Effector CD8-positive, alpha-beta T cell (primary cell): ENCODE measurements at places on chromosomes 16 and 17.
A peak's percentile ranks its signal among the peaks of the same experiment; 100 is the strongest.

GRCh38 chr17:46928467-46929261 lies 5.7 kb downstream of the GOSR2 start:
- DNase-seq, result no peak

- DNase-seq, result no peak
Observed at GRCh38 chr17:48014595-48015111, 22.9 kb downstream of the COPZ2 start.

DNA sequence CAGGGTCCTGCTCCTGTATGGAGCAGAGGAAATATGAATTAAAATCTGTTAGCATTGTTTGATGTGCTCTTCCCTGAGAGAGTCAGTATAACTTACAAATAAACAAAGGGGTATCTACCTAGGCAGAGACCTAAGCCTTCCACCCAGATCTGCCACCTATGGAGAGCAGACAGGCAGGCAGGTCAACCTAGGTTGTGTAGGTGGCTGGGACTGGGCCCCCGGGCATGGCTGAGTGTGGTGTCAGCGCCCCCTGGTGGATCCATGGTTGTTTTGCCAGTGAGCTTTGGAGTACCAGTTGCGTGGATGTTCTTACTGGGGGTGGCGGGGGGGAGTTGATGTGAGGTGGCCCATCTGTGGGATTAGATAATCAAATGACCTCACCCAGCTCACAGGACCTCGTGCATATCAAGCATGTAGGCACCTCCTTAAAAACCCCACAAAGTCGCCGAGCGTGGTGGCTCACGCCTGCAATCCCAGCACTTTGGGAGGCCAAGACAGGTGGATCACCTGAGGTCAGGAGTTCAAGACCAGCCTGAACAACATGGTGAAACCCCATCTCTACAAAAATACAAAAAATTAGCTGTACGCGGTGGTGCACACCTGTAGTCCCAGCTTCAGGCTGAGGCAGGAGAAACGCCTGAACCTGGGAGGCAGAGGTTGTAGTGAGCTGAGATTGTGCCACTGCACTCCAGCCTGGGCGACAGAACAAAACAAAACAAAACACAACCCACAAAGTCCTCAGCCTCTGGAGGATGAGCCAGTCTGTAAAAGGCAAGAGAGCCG lies 17.6 kb downstream of the DUS2 start:
- DNase-seq, result peak; percentile 84

DNA sequence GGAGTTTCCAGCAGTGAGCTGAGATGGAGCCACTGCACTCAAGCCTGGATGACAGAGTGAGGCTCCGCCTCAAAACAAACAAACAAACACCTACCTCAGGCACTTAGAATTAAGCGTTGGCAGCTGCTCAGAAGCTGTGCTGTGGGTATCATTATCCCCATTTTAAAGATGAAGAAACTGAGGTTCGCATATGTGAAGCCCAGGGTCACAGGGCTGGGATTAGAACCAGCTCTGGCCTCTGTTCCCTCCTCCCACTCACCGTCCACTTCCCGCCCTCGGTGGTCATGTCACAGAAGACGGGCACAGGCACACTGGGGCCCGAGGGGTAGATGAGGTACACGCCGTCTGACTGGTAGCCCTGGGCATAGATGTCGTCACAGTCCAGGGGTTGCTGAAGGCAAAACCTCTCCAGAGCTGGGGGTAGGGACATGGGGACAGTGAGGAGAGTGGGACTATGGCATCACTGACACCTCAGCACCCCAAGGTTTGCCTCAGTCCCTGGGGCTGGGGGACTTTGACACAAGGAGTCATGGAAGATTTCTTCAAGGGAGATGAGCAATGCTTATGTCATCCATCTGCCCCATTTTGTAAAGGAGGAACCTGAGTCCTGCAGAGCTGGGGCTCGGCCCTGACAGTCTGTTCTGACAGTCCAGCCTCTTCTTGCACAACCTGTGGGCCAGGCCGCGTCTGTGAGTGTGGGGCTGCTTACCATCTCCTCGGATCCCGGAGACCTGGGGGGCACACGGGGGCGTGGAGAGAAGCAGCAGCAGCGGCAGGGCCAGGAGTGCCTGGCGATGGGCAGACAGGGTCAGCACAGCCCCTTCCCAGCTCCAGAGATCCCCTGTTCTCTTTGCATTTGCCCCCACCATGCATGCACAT lies 700 bp downstream of the MFAP4 start:
- DNase-seq, result no peak

- no peak for DNase-seq
Observed at GRCh38 chr17:76543826-76544545, 4.1 kb downstream of the PRCD start.

DNA sequence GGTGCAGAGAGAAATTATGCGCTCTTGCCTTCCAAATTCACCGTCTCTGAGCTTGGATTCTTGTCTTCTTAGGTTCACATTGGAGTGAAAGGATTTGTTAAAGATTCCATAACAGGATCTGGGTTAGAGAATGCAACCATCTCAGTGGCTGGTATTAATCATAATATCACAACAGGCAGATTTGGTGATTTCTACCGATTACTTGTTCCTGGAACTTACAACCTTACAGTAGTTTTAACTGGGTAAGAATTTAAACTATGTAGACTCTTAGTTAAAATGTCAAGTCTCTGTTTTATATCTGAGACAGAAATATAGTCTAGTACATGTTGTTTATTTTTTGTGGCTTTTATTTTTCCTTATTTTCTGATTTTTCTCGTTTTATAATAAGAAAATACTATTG lies 42.9 kb downstream of the CPD start:
- DNase-seq, result no peak

- no peak for DNase-seq
Observed at GRCh38 chr16:17556276-17557052, 85.7 kb upstream of the XYLT1 start.

- no peak for DNase-seq
Observed at GRCh38 chr16:14362774-14363371, 267.2 kb downstream of the PARN start.

DNA sequence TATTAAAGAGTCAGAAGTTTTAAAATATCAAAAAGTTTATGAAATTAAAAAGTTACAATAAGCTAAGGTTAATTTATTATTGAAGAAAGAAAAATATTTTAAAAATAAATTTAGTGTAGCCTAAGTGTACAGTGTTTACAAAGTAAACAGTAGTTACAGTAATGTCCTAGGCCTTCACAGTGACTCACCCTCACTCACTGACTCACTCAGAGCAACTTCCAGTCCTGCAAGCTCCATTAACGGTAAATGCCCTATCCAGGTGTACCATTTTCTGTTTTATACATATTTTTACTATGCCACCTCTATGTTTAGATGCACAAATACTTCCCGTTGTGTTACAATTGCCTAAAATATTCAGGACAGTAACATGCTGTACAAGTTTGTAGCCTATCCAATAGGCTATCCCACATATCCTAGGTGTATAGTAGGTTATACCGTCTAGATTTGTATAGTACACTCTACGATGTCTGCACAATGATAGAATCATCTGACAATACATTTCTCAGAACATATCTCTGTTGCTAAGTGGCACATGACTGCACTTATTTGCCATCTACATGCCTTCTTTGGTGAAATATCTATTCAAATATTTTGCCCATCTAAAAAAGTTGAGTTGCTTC lies 67.2 kb upstream of the WSB1 start:
- no peak for DNase-seq

DNA sequence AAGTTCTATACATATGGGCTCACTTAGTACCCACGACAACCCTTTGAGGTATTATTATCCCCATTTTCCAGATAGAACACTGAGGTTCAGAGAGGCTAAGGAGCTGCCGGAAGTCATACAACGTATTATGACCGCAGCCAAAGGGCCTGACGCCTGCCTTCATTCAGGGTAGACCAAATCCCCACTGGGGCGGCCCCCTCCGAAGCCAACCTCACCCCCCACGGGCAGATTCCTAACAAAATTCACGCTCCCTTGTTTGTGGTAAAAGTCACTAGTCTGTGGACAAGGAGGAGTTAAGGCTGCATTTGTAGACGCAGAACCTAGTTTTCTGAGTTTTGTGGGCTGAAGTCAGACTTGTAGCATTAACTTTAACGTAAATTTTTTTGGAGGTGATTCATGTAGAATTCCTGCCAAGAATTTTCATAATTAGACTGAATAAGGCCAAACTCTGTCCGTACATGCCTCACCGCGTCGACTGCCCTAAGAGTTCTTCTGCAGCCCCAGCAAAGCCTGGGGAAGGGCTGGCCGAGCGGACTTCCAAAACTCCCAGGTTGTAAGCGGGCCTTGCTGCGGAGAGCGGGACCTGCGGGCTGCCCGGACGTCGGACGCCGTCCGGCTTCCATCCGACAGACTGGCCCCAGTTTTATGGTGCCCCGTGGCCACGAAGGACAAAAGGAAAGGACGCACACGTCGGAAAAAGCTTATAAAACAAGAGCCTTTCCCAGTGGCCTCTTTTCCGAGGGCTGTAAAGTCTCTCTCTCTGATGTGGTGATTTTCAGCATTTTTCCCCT lies 75.7 kb downstream of the NXN start:
- no peak for DNase-seq

DNA sequence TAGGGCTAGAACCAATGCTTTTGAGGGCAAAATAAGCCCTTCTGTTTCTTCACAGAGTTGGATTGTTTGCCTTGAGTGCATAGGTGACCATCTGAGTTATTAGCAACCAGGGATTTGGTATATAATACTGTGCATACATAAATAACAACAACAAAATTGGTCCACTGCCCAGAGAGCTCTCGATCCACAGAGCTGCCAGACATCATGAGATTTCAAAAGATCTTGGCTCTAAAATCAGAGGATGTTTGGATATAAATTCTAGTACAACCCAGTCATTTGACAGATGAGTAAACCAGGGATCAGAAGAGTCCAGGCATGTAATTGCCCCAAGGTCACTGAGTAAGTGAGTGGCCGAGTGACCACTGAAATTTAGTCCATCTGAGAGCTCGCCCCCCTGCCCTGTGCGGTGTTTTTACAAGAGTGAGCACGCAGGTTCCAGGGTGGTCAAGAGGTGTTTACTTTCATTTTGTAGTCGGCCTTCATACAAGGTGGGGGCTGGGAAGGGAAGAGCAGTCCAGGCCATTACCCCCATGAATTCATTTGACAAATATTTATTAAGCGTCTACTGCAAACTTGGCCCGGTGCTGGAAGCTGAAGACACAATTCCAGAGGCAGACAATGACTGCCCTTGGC lies 1.8 kb upstream of the MT2A start:
- DNase-seq, result no peak

DNA sequence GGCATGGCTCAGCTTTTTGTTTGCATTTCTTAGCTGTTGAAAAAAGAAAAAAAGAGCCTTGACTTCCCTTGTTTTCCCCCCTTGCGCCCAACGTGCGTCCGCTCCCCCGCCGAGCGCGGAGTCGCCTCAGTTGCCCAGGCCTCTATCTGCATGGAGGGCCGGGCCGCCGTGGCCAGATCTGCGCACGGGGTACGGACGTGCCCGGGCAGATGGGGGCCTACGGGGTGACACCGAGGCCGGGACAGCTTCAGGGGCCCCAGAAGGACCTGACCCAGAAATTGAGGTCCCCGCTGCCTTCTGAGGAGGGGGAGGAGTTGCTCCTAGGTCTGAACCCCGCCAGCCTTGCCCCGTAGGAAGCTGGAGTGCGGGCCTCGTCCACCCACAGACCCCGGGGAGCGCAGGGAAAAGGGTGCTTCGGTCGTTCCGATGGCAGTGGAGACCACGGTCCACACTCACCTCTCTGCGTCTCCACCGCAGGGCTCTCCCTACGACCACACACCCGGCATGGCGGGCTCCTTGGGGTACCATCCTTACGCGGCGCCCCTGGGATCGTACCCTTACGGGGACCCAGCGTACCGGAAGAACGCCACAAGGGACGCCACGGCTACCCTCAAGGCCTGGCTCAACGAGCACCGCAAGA lies 1.5 kb downstream of the IRX5 start:
- no peak for DNase-seq

DNA sequence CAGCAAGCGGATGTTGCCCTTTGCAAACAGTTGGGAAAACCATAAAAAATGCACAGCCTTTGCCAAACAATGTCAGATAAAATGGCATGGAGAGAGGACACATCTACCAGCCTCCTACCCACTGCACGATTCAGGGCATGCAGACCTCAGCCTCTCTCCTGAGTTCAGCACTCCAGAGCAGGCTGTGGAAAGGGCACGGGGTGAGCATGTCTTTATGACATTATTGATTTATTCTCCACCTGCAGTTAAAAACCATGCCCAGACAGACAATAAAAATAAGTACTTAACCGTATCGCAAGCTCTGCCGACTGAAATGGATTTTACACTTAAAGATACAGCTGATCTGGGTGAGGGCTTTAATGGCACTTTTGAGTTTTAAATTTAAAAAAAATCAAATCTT lies 127.1 kb downstream of the MAF start:
- no peak for DNase-seq

DNA sequence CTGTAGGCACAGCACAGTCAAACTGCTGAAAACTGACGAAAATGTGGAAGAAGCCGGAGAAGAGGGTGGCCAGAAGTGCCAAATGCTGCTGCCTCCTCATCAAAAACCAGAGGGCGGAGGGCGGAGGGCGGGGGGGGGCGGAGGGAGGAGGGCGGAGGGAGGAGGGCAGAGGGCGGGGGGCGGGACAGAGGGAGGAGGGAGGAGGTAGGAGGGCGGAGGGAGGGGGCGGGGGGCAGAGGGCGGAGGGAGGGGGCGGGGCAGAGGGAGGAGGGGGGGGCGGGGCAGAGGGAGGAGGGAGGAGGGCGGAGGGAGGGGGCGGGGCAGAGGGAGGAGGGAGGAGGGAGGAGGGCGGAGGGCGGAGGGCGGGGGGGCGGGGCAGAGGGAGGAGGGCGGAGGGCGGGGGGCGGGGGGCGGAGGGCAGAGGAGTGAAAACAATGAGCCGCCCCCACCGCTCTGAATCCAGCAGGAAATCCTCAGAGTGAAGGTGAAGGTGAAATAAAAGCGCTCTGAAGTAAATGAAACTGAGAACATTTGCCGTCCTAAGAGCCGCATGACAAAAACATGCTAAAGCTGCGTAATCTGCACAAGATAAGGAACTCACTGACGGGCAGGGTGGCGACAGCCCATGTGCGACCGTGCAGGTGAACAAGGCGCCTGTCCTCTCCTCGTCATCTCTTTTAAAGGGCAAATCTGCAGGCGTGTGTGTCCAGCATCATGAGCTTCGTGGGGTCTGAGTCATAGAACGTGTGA lies 22.6 kb upstream of the CBFA2T3 start:
- no peak for DNase-seq

- DNase-seq, result no peak
Observed at GRCh38 chr17:38707678-38708351, 2.7 kb downstream of the MLLT6 start.

- DNase-seq, result peak; percentile 23
Observed at GRCh38 chr16:4261557-4262172, 11.2 kb downstream of the TFAP4 start.

- no peak for DNase-seq
Observed at GRCh38 chr17:76405967-76406647, 21.7 kb downstream of the SPHK1 start.

DNA sequence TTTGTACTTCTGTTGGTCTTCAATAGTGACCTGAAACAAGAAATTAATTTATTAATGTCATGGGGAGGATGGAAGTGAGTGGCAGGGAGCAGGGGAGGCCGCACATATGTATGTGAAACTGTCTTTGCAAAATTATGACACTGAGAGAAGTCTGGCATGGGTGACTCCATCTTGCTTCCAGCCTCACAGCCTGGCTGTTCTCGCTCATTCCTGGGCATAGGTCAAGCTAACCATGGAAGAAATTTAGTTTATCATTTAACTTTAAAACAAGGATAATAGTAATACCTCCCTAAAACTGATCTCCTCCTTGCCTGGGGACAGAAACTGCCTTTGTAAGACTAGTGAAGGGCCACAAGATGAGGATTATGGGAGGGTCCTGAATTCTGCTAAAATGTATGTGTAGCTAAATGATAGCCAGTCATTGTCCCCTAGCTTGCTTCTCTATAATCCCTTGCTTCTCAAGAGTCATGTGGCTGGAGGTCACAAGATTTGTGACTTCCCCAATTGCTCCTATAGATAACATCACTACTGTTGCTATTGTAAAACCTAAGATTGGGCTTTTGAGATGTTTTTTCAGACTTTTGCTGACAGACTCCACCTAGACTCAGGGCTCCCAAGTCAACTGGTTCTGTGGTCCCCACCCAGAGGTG lies 126.0 kb downstream of the HS3ST3A1 start:
- DNase-seq, result no peak
